ENCODE measurements at places on chromosomes 7 and 10.
A peak's percentile ranks its signal among the peaks of the same experiment; 100 is the strongest.

DNA sequence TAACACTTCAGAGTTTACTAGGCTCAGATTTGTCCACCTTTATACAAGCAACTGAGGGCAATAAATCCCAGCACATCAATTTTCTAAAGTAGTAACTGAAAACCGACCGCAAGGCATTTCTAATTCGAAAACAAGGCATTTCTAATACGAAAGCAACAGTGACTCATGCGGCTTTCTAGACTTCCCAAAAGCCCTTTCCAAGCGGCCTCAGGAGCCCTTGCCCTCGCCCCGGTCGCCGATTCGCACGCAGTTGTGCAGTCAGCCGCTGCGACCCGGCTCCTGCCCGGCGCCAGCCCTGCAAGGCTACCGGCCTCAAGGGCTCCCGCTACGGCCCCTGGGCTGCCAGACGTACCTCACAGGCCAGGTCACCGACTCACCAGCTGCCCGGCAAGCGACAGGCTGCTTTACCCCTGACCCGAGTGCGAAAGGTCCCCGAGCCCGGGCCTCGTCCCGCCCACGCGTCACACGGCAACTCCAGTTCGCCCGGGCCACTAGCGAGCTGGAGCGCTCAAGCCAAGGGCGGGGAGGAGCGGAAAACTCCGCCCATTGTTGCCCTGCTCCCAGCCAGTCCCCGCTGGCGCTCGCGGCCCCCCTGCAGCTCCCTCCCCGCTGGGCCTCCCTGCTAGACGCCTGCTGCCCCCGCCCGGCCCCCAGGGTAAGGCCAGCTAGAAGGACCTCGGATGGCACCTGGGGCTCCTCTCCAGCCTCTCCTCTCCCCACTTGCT is 7.3 kb downstream of the NCOA4 start:
- H3K27me3 ChIP-seq: no peaks in the 10 kb centered on the region
- peak; percentile 96 for DNase-seq
- H3K4me1 ChIP-seq: peaks cover 45% of the 10 kb centered on the region
- H3K4me3 ChIP-seq: peak overlapping the region; percentile 21
- no peaks in the 10 kb centered on the region for H3K36me3 ChIP-seq

- DNase-seq: no peak
- H3K4me1 ChIP-seq: no peaks in the 10 kb centered on the region
- no peak overlapping the region for H3K4me3 ChIP-seq
- no peak overlapping the region for H3K27ac ChIP-seq
- H3K27me3 ChIP-seq: no peaks in the 10 kb centered on the region
Measured at GRCh38 chr7:103729026-103729425, 260.4 kb downstream of the RELN start.

- H3K27ac ChIP-seq: no peak overlapping the region
- H3K4me3 ChIP-seq: no peak overlapping the region
- H3K27me3 ChIP-seq: peaks cover 24% of the 10 kb centered on the region
- H3K4me1 ChIP-seq: no peaks in the 10 kb centered on the region
- no peak for DNase-seq
- no peaks in the 10 kb centered on the region for H3K36me3 ChIP-seq
Measured at GRCh38 chr7:45236666-45237065, 79.1 kb downstream of the RAMP3 start.

- no peak for DNase-seq
- no peaks in the 10 kb centered on the region for H3K36me3 ChIP-seq
- H3K4me1 ChIP-seq: no peaks in the 10 kb centered on the region
Measured at GRCh38 chr10:78875331-78875877, 193.4 kb upstream of the ZMIZ1 start.

- no peak for DNase-seq
- H3K4me1 ChIP-seq: no peaks in the 10 kb centered on the region
- H3K27ac ChIP-seq: no peak overlapping the region
- H3K36me3 ChIP-seq: no peaks in the 10 kb centered on the region
- H3K4me3 ChIP-seq: no peak overlapping the region
Measured at GRCh38 chr7:22137466-22137865, 191.8 kb upstream of the CDCA7L start.

GRCh38 chr10:108561649-108562048 is 1361.7 kb downstream of the XPNPEP1 start:
- H3K27me3 ChIP-seq: no peaks in the 10 kb centered on the region
- H3K4me3 ChIP-seq: no peak overlapping the region
- no peak for DNase-seq
- H3K36me3 ChIP-seq: no peaks in the 10 kb centered on the region

DNA sequence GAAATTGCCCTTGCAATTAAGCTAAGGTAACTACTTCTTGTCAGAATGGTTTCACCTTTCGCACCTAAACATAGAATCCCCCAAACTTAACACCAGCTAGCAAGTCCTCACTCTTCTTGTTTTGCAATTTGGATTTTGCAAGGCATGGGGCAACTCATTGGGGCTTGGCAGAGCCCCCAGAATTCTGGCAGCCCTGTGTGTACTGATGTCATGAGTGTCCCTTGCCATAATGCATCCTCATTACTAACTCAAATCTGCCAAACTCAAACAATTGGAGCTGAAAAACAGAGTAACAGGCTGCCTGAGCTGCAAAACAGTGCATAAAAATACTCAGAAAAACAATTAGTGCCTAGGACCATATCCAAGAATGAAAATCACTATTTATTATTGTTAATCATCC is 7.9 kb upstream of the XPNPEP1 start:
- H3K4me1 ChIP-seq: no peaks in the 10 kb centered on the region
- H3K27ac ChIP-seq: no peak overlapping the region
- DNase-seq: no peak
- H3K27me3 ChIP-seq: no peaks in the 10 kb centered on the region

GRCh38 chr10:3848775-3849635 is 64.0 kb upstream of the KLF6 start:
- DNase-seq: no peak
- no peak overlapping the region for H3K27ac ChIP-seq
- H3K36me3 ChIP-seq: no peaks in the 10 kb centered on the region

DNA sequence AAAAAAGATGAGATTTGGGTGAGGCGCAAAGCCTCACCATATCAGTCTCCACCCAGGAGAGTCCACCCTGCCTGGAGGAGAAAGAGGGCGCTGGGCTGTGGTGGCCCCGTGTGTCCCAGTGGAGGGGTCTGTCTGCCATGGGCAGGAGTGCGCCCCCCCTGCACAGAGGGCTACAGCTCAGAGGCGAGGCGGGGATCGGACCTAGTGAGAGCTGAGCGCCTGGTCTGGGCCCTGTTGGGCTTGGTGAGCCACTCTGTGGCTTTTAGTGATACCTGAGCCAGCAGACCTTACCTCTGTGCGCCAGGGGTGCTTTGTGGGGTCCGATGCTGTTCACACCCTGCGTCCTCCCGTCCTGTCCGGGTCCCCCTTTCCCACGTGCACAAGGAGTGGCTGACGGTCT is 25.9 kb upstream of the GNA12 start:
- no peak overlapping the region for H3K27ac ChIP-seq
- H3K4me1 ChIP-seq: no peaks in the 10 kb centered on the region
- no peak for DNase-seq
- no peak overlapping the region for H3K4me3 ChIP-seq
- H3K36me3 ChIP-seq: no peaks in the 10 kb centered on the region

DNA sequence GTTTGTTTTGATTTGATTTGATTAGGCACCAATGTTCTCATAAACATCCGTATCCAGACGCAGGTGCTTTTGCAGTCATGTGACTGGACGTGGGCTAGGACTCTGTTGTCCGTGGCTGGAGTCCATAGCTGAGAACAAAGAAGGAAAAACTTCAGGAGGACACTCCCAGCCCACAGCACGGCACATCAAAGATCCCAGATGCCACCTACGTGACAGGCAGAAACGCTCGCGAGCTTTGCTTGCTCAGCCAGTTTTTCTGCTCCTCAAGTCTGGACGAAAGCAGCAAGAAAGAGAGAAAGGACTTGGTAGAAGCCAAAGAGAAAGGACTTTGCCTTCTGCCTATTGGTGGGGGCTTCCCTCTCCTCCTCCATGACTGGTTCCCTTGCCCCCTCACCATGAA is 6.9 kb upstream of the ZKSCAN1 start:
- peak; percentile 53 for DNase-seq
- H3K27ac ChIP-seq: peak overlapping the region; percentile 13
- H3K36me3 ChIP-seq: no peaks in the 10 kb centered on the region
- H3K4me3 ChIP-seq: no peak overlapping the region
- no peaks in the 10 kb centered on the region for H3K27me3 ChIP-seq
- peaks cover 13% of the 10 kb centered on the region for H3K4me1 ChIP-seq

DNA sequence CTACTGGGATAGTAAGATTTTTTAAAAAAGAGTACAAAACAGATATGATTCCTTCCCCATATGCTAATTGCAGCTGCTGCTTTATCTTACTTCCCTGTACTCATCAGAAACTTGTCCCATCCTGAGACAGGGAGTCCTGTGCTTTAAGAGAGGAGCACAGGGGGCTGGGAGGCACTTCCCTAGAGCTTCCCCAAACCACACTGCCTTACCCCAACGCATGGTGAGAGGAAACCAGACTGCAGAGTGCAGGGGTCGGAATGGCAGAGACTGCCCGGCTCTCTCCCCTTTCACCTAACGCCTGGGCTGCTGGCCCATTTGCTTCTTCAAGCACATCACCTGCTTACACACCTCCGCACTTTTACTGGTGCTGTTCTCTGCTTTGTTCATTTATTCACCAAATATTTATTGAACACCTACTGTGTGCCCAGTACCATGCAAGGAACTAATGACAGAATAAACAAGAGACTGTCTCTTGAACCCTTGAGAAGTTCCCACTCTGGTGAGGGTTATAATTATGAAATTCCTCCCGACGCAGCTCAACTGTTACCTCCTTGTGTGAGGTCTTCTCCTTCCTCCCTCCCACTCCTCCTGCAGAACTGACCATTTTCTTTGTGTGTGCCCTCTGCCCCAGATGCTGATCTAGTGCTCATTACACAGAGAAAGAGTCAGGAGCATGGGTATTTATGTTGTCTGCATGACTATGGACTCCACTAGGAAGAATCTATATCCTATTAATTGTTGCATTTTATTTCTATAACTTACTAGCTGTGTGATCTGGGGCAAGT is 289.7 kb downstream of the TCF7L2 start:
- H3K4me1 ChIP-seq: no peaks in the 10 kb centered on the region
- H3K27ac ChIP-seq: no peak overlapping the region
- H3K4me3 ChIP-seq: no peak overlapping the region
- no peaks in the 10 kb centered on the region for H3K36me3 ChIP-seq
- H3K27me3 ChIP-seq: no peaks in the 10 kb centered on the region

- peaks cover 37% of the 10 kb centered on the region for H3K4me1 ChIP-seq
- peak overlapping the region; percentile 23 for H3K4me3 ChIP-seq
- no peaks in the 10 kb centered on the region for H3K27me3 ChIP-seq
- H3K27ac ChIP-seq: peak overlapping the region; percentile 95
- no peaks in the 10 kb centered on the region for H3K36me3 ChIP-seq
Measured at GRCh38 chr10:62049624-62050345, 148.3 kb downstream of the ARID5B start.

DNA sequence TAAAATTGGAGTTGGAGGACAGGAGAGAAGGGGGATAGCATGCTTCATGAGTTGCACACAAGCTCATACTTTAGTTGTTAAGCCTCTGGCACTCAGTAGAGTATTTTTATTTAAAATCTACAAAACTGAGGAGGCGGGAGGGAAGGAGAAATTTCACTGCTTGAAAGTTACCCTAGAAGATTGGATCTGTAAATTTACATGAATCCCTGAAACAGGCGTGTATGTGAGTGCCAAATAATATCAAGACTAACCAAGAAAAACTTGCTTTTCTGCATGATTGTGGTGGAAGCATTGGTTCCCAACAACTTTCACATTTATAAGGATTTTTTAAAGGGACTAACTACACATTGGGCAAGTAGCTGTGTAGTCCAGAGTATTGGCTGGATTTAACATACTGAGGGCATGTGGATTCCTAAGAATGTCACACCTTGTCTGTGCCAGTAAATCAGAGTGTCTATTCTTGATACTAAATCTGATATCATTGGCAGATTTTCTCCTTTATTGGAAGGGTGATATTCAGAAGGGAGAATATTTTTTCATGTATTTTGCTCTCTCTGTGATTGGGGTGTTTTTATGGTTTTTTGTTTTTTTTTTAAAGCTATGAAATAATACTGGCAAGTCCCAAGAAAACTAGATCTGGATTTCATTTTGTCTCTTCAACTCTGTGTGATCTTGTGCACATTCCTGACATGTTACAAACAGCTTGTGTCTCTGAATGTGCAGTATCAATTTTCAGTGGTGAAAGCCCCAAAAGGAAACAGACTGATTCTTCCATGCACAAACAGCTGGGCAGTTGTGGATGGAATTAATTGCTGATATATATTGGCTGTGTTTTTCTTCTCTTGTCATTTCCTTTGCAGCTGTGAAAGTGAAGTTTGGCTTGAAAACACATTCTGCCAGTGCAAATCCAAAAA is 67.2 kb downstream of the ADD3 start:
- no peaks in the 10 kb centered on the region for H3K36me3 ChIP-seq
- peaks cover 56% of the 10 kb centered on the region for H3K4me1 ChIP-seq
- DNase-seq: no peak
- no peak overlapping the region for H3K4me3 ChIP-seq

DNA sequence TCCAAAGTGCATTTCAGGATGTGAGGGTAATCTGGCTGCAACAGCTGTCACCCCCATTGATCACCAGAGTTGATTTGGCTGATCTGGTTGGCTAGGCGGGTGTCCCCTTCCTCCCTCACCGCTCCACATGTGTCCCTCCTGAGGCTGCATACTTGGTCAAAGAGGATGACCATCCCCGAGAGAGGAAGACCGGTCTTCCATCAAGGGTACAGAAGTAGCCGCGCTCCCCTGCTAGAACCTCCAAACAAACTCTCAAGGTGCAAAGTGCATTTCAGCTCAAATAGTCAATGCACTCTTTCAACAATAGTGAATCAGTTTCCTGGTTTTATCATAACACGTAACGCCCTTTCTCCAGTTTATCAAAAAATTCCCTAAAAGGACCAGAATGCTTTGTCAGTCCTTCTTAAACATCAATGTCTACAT is 44.6 kb downstream of the CARD11 start:
- no peak for DNase-seq
- H3K36me3 ChIP-seq: no peaks in the 10 kb centered on the region
- no peaks in the 10 kb centered on the region for H3K27me3 ChIP-seq
- no peak overlapping the region for H3K4me3 ChIP-seq
- no peaks in the 10 kb centered on the region for H3K4me1 ChIP-seq

DNA sequence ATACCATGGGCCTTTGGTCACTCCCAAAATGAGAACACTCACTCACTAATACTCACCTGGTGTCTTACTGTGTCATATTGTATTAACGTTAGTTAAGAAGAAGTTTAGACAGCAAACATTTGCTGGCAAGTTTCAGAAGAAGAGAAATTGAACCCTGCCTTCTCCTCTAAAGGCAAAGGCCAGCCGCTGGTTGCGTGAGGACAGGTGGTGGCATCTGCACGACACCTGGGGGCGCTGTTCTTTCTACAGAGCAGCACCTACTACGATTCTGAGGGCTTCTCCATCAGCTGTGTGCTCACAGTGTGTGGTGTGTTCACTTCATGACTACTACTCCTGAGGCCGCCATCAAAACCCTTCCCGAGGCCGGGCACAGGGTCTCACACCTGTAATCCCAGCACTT is 17.9 kb upstream of the CLEC2L start:
- no peak overlapping the region for H3K4me3 ChIP-seq
- H3K36me3 ChIP-seq: no peaks in the 10 kb centered on the region
- H3K4me1 ChIP-seq: no peaks in the 10 kb centered on the region
- H3K27ac ChIP-seq: no peak overlapping the region

DNA sequence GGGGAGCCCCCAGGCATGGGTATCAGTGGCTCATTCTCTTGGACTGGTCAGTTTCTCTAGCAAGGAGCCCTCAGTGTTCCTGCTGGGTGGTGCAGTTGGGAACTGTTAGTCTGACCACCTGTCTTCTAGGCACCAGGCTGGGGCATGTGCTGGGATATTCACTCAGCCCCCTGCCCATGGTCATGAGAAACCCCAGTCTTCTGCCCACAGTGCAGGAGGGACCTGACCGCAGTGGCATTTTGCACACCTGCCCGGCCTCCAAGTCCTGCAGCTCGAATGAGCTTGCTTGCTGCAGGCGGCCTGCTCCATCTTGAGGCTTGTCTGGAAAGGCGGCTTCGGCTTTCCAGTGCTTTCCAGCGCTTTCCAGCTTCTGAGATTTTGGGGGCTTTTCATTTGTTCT is 36.3 kb downstream of the CUX1 start:
- H3K36me3 ChIP-seq: no peaks in the 10 kb centered on the region
- no peak for DNase-seq
- H3K27ac ChIP-seq: no peak overlapping the region

All from hepatocyte (in vitro differentiated cells).